ENCODE measurements at places on chromosomes 2 and 18.

GRCh38 chr2:15311201-15311907 lies 249.8 kb downstream of the NBAS start:
- no peak for DNase-seq

DNA sequence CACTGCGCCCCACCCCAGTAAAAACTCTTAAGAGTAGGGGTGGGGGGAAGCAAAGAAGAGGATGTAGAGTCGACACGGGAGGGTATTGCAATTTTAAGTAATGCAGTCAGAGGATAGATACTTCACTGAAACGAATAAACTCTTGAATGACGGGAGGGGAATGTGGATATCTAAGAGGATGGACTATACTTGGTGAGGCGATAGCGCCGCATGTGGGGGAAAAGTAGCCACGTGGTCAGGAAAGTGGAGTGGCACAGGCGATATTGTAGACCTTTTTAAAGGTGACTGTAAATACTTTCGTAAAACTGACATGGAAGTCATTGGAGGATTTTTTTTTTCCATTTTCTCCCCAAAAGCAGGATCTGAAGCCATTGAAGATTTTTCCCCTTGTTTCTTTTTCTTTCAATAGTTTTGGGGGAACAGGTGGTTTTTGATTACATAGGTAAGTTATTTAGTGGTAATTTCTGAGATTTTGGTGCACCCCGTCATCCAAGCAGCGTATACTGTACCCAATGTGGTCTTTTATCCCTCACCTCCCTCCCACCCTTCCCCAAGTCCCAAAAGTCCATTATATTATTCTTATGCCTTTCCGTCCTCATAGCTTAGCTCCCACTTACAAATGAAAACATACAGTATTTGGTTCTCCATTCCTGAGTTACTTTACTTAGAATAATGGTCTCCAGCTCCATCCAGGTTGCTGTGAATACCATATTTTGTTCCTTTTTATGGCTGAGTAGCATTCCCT lies 13.8 kb downstream of the CLK1 start:
- DNase-seq = no peak

DNA sequence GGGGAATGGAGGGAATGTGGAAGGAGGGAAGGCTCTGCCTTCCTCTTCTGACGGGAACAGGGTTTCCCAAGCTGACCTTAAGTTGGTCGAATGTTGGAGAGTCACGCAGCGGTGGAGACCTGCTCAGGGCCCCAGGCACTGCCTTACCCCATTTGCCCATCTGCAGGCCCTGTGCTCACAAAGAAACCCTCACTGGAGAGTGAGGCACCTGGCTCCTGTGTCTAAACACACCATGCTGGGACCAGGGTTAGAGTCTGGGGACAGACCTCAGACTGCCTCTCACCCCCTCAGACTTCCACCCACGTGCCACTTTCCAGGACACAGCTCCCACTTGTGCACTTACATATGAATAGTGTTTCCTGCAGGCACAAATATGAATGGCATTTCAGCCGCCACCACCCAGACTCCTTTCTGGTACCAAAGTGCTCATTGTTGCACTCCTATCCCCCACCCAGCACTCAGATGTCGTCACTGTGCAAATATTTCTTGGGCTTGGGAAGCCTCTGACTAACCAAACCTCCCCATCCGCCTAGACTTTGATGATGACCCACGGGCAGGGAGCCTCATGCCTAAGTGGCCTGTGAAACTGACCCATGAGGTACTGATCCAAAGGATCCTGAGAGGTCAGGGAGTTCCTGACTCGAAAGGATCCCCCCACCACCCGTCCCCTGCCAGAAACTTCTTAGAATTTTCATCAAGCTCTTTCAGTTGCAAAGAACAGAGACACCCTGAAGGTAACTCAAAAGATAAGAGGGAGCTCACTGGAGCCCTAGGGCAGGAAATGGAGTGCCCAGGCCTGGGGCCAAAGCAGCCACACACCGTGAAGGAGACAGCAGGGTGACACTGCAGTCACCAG lies 78.3 kb downstream of the STPG4 start:
- no peak for DNase-seq

DNA sequence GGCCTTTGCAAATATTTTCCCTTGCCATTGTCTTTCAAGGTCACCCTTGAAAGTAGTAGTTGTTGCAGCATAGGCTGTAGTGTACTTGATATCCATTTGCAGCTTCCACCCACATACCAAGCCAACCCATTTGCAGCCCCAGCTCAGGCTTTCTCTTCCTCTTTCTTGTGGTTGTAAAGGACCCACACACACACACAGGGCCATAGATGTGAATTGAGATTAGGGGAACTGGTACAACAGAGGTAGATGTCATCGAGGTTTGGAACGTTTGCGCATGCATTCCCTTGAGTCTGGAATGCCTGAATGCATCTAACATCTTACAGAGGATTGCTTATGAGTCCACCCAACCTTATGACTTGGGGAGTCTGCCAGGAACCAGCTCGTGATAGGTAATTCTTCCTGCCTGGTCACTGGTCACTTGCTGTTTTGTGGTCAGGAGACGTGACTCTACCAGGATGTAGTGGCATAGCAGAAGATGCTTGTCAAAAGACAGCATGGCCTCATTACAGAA lies 91.9 kb downstream of the MRPS9 start:
- DNase-seq = no peak

All from stimulated activated CD4-positive, alpha-beta T cell treated with anti-CD3 and anti-CD28 coated beads, Interleukin-2, amount 100 ng/mL, for 4 hours (primary cell).